Adipocyte (in vitro differentiated cells): ENCODE measurements at places on chromosomes 3 and 15.
A peak's percentile ranks its signal among the peaks of the same experiment; 100 is the strongest.

DNA sequence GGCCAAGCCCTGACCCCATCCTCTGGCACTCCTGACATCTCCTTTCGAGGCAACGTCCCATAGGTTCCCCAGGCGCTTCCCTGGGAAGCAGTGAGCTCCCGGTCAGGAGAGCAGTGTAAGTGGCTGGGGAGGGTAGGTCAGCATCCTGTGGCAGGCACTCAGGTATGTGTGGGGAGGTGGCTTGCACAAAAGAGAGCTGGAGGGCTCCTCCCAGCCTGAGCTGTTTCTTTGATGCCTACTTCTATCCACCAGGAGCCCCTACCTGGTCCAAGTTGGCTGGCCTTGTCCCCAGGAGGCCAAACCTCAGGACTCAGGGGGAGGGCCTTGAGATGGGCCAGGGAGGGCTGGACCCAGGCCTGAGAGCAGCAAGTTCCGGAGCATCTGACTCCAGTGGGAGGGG is 31.7 kb upstream of the LINGO1 start:
- no peak for DNase-seq

- DNase-seq, result peak; percentile 83
Measured at GRCh38 chr15:55916666-55917409, 76.6 kb downstream of the NEDD4 start.

DNA sequence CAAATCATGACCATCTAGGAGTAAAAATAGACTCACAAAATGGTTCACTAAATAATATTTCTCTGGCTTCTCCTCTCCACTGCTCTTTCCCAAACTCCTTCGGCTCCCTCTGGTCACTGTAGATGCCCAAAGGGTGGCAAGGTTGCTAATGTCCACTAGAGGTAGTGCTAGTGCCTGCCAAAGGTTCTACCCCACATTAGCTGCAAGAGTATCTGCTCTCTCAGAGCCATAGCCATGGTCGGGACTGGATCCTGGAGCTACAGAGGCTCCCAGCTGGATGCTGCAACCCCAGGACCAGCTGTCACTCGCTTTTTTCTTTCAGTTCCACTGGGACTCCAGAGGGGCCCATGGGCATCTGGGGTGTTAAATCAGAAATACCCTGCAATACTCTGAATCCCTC is 8.5 kb downstream of the HTR3D start:
- peak; percentile 18 for DNase-seq

DNA sequence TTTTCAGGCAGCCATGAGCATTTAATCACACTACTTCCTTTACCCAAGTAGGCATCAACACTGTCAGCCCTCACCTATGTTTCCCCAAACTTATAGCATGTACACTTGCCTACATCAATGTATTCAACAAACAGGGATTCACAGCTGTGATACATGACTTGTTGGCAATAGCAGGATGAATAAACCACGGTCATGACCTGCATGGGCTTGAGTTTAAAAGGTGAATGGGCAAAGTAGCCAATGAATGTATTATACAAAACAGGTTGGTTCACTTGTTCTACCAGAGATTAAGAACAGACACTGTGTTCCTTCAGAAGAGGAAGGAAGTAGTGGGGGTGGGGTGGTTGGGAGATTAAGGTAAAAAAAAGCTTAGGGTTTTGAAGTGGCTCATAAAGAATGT is 861.9 kb upstream of the SEMA6D start:
- no peak for DNase-seq

DNA sequence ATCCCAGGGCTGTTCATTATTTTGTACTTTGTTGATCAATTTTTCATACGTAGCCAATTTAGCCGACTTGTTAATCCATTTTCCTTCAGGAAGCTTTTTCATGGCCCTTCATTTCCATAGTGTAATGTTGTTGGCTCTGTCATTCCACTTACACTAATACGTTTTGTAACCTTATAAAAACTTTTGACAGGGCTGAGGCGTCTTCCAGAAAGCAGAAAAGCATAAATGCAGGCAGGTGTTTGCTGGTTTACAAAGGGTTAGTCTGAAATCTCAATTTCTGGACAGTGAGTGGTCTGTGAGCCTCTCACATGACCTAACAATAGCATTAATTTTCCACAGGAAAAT is 444.0 kb downstream of the OTOL1 start:
- no peak for DNase-seq
